ENCODE measurements at places on chromosomes 3 and 15.

DNA sequence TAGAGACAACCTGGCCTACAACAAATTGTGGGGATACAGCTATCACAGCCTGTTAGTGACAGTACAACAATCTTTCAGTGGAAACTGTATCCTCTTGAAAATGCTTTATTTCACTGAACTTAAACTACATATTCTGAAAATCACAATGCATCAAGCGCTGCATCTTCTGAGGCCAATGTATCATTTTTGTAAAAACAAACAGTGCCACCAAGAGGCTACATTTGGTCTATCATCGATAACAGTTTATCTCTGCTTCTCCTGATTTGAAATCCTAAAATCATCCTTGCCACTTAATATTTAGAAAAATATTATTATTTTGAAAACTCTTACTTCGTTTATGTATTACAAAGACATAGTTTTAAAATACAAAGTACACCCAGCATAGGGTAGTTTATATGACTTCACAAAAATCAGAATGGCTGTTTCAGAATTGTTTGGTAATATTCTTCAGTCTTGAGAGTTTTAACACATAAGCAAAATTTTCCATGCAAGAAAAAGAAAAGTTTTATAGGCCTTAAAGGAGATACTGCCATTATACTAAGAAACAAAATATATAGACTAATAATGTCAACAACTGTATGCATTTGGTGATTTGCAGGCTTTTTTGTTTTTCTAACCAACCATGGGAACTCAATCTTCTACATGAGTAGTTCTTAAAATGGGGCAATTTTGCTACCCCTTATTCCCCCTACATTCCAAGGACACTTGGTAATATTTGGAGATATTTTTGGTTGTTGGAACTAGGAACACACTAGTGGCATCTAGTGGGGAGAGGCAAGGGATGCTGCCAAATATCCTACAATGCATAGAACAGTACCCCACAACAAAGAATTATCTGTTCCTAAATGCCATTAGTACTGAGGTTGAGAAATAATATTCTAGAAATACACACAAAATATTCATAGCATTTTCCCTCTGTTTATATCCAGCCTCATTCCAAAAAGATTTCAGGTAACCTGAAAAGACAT, 42.3 kb downstream of the WDR72 start:
- no peak for DNase-seq

- no peak for DNase-seq
Measured at GRCh38 chr3:66312039-66312438, 91.2 kb downstream of the SLC25A26 start.

DNA sequence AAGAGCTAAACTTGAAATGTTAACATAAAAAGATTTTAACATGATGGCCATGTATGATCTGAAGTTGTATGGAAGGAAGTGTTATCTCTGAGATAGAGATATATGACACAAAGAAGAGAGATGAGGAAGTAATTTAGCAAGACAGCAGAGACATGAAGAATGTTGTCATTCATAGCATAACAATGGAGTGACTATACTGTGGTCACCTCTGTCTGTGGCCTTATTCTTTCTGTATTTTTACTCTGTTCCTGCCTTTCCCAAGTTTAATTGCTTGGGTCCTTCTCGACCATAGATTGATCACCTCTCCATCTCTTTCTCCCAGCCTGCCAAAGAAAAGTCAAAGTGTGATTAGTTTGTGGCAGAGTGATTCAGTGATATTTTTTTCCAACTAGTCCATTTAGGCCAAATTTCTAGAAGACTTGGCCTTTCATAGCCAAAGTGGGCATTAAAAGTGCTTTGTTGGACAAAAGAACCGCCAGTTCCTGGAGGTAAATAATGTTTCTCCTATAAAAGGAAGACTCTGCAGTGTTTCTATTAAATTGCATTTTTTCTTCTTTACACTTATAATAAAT, 711.9 kb downstream of the CADM2 start:
- DNase-seq = no peak

DNA sequence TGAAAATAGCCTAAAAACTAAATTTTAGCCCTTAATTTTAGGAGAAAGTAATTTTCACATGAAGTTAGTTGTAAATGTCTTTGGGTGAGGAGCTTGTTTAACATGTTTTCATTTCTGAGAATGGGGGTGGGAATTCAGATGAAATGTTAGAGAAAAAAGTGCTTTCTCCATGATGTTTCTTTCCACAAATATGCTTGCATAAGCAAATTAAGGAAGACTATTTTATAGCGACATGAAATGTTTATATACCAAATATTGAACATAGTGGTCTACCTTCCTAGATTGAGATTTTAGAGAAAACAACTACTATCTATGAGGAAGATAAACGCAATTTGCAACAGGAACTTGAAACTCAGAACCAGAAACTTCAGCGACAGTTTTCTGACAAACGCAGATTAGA, 13.0 kb upstream of the RPLP1 start:
- DNase-seq = no peak

DNA sequence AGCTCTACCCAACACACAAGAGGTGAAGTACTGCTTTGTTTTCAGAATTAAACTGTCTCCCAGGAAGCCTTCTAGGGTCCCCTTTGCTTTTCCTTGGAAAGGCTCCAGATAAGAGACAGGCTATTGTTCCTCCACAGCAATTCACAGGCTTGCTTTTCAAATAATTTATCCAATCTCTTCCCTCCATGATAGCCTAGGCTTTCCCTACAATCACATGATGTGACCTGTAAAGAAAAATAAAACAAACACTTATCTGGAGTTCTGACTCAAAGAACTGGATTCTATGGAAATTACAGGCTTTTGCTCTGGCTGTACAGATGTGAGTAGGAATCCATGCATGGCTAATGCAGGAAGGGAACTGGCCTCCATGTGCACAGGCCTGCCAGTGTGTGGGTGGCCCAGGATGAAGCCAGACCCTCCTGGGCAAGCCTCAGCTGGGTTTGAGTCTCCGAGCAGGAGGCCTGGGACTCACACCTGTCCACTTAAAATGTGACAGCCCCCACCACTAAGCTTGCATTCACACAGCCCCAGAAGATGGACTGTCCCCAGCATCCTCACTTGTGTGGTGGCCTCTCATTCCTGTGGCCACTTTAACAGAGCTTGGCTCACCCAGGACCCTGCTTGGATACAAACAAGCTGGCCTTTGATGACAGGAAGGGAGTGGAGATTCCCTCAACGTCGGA, 75.8 kb upstream of the LEKR1 start:
- DNase-seq = no peak

DNA sequence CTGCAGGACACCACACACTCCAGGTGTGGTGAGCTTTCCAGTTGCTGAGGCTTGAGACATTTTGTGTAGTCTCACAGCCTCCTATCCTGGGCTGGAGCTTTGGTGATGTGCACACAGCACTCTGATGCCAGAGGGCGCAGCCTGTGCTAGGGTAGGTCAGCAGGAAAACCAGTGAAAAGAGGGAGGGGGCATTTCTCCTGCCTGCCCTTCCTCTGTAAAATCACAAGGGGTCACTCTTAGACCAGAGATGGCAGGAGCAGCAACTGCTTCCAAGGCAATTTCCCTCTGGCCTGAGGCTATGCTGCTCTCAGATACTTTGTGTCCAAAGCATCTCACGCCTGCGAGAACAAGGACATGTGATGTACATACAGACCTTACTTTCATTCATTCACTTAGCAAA, 16.5 kb upstream of the MUSTN1 start:
- peak; percentile 76 for DNase-seq

DNA sequence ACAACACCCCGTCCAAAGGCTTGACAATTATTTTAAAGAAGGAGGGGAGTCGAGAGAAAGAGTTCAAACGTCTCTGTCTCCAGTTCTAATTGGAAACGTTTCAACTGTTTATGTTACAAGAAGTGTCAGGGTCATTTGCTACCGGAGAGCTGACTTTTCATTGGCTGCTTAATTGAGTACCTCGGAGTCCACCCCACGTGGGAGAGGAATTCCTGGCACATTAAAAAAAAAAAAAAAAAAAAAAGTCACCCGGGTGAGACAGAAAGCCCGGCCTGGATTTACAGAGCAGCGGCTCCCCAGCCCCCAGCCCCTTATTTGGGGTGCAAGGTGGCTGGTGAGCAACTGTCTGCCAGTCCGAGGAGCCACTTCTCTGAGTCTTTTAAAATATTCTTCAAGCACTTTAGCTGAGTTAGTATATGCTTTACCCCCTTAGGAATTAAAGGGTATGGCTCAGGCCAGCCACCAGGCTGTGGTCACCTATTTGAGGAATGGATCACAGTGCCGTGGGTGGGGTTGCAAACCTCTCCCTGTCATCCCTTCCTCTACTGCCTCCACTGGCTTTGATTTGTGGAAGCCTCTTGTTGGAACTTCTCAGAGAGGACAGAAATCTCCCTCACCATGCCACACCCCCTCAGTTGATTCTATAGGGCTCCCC, 3.9 kb upstream of the TLE3 start:
- DNase-seq = no peak

GRCh38 chr3:44235604-44236484, 5.8 kb upstream of the TOPAZ1 start:
- peak; percentile 97 for DNase-seq

GRCh38 chr15:22870865-22871264, 32.4 kb downstream of the NIPA2 start:
- DNase-seq = no peak

GRCh38 chr3:109831403-109831802, 494.1 kb upstream of the DPPA4 start:
- DNase-seq = no peak

GRCh38 chr3:186790261-186790981, 7.0 kb downstream of the EIF4A2 start:
- DNase-seq = peak; percentile 27

DNA sequence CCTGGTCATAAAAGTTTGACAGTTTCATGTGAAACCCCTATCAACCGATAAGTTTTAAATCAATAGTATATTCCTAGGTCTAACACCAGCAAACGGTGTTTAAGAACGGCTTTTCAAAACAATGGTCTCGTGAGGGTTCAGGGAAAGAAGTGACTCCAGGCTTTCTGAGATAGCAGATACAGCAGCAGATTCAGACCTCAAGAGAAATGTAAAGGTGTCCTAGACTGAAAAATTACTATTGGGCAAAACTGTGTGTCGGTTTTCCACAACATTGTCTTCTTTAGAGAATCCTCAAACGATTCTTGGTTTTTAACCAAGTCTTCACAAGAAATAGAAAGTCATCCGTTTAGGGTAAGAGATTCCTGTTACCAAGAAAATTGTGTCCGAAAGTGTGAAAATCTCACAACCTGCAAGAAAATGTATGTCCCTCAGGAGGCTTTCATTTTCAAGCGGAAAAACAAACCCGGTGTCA, 1.2 kb downstream of the SETD2 start:
- peak; percentile 26 for DNase-seq

DNA sequence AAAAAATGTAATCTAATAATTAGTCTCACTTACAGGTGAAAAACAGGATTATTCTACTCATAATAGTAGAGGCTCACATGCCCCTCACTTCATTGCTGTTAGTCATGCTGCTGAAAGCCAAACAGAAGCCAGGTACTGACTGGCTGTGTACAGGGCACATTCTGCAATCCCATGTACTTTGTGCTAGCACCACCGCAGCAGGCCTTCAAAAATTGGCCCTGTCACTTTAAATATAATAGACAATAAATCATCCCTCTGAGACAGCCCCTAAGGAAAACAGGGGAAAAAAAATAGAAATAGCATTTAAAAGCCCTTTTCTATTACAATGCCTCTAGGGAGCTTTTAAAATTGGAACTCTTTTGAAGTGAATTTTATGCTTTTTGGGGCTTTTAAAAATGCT, 723.8 kb downstream of the TUSC7 start:
- no peak for DNase-seq

DNA sequence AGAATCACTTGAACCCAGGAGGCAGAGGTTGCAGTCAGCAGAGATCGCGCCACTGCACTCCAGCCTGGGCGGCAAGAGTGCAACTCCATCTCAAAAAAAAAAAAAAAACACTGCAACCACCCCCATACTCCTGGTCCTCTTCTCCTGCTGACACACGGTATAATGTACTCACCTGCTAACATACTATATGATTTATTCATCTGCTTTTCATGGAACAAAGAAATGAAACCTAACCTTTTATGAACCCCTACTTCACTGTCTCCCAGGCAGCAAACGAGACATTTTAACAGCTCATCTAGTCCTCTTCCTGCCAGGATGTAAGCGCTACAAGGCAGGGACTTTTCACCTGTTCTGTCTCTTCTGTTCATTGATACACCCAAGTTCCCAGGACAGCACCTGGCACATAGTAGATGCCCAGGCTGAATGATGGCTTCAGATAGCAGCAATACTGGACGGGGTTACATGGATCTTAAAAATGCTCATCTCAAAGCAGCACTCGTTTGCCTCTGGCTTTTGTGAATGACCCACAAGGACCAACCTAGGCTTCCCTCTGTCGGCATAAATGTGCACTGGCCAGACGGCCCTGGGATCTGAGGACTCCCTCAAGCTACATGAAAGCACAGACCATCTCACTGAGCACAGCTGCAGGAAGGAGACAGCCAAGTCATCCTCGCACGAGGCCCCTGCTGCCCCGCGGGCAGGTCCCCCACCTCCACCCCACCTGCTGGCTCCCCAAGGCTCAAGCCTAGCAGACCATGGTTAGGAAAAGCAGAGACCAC, 20.3 kb downstream of the XXYLT1 start:
- no peak for DNase-seq

DNA sequence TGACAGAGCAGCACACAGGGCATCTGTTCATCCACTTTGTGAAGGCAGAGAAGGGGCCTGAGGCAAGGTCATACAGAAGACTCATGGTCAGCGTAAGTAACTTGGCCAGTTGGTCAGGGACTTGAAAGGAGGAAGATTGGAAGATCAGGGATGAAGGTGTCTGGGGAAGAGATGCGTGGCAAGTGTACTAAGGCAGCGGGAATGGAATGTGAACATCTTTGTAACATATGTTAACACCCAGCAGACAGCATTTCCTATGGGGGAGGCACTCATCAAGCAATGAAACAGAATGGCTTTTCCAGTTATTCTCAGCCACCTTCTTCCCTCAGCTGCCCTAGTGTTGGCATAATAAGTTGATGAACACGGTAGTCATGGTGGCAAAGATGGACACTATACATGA, 7.8 kb upstream of the RFC4 start:
- DNase-seq = no peak

DNA sequence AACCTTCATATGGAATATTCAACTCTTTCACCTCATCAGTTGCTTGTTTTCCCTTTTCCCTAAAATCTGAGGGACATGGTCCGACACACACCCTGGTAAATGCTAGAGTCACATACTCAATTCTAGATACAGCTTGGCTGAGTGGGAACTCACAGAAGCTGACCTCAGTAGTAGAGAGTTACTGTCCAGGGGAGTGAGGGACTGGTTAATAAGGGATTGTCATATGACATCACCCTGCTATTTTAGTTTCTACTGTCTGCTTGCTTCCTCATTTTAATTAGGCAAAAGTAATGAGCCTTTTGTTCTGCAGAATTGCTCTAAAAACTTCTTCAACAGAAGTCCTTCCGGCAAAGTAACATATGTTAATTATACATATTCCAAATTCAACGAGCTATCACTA, 244.5 kb downstream of the ZIC4 start:
- DNase-seq = no peak

GRCh38 chr3:8506571-8507061, 5.0 kb downstream of the LMCD1 start:
- DNase-seq = no peak

DNA sequence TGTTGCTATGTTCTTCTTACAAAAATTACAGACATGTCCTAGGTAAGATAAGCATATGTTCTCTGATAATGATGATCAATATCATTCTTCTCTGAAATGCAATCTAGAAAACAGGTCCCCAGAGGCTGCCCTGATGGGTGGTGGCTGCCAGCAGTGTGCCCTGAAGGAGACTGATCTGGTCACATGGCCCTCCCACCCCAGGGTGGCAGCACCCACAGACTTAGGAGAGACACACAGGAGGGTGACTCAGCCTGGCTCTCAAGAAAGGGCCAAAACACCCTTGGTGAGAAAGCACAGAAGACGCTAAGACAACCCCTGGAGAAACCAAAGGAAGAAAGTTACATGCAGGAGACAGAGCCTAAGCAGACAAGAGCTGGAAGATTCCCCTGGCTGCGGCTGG, 203.7 kb downstream of the TJP1 start:
- no peak for DNase-seq
